ENCODE measurements at places on chromosomes 5 and 9.

GRCh38 chr9:127927201-127927987 is 3.2 kb downstream of the PIP5KL1 start:
- DNase-seq, result no peak

DNA sequence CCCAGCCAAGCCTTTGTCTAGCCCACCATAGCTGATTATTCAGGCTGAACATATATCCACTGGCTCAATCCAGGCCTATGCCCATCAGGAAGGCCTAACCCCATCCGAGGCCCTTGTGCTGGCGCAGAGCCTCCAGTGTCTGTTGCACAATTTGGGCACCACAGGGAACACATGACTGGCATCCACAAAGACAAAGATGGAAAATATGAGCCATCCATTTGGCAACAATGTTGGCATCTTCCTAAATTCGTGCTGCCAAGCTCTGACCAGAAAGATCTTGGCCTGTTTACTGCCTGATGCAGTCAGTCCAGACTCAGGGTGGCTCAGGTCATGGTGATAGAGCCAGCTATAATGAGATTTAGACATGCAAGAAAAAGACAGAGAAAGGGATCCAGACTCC is 233.8 kb downstream of the PIK3R1 start:
- DNase-seq, result no peak

DNA sequence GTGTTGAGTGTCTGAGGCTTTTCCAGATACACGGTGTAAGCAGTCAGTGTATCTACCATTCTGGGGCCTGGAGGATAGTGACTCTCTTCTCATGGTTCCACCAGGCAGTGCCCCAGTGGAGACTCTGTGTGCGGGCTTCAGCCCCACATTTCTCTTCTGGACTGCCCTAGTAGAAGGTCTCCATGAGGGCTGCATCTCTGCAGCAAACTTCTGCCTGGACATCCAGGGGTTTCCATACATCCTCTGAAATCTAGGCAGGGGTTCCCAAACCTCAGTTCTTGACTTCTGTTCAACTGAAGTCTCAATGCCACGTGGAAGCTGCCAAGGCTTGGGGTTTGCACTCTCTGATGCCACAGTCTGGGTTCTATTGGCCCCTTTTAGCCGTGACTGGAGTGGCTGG is 256.6 kb upstream of the ITGA1 start:
- no peak for DNase-seq

GRCh38 chr9:38529317-38529716 is 91.1 kb downstream of the ANKRD18A start:
- no peak for DNase-seq

DNA sequence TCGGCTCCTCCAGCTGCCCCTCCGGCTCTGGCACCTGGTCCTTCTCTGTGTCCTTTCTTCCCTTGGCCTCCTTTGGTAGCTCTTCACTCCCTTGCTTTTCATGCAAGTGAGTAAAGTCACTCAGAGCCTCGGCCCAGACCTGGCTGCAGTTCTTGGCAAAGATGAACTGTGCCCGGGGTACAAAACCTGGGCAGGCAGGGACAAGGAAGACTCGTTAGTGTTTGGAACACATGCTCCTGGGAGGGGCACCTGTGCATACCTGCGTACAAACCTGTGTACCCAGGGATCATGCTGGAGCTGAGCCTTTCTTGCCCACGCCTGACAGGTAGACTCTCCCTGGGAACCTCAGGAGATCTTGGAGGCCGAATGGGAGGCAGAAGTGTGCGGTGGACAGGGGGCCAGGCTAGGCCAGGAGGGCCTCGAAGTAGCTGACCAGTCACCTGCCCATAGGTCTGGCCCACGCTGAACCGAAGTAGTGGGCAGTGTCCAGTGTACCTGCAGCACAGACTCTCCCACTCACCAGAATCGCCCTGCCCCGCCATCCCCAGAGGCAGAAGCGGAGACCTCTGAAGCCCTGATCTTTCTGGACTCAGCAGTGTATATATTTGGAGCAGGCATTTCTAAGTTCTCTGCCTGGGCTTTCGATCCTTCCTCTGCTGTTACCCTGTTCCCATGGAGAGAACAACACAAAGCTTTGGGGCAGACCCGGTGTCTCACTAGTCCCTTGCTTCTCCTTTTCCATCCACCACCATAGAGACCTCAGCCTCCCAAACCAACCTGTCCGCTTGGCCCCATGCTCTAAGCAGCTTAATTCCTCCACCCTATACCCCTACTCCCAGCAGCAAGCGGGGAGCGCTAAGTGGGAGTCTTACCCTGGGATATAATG is 41.9 kb upstream of the TESK1 start:
- no peak for DNase-seq

GRCh38 chr9:14349447-14350348 is 35.8 kb upstream of the NFIB start:
- no peak for DNase-seq

GRCh38 chr9:34825775-34826174 is 115.8 kb upstream of the CCL21 start:
- DNase-seq, result no peak

DNA sequence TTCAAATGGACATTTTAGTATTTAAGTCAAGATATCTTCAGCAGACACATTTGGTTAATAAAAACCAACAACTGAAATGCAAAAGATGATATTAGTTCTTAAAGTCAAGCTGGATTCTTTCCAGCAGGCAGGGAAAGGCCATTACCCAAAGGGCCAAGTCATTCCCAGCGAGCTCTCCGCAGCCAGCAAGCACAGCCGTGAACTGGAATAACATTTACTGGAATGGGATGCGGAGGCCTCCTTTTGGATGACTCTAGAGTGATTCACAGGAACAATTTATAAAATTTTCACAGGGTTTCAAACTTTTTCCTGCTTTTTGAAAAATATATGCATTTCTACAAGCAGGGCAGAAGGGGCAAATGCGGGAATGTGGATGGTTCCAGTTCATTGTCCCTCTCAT is 76.6 kb upstream of the DAB2 start:
- DNase-seq, result peak; percentile 66

GRCh38 chr9:13923381-13923780 is 390.6 kb downstream of the NFIB start:
- no peak for DNase-seq

All from skin of body (tissue), 3 donors.